ENCODE measurements at places on chromosomes 4 and X.

DNA sequence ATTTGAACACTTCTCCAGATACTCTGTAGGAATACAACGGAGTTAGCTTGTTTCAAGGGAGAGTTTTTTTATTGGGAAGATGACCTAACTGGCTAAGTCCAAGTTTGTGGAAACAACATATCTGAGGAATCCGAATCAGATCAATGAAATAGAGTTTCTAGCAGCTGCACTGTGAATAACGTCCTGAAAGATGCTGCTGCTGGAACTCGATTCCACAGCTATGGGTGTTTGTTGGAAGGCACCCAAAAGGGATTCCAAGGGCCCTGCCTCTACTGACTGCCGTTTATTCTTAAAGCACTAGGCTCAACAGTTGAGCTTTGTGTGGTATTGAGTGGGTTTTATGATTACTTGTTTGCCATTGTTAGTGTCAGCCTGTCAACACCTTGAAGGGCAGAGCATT lies 6.6 kb upstream of the GBA3 start:
- DNase-seq, result no peak

DNA sequence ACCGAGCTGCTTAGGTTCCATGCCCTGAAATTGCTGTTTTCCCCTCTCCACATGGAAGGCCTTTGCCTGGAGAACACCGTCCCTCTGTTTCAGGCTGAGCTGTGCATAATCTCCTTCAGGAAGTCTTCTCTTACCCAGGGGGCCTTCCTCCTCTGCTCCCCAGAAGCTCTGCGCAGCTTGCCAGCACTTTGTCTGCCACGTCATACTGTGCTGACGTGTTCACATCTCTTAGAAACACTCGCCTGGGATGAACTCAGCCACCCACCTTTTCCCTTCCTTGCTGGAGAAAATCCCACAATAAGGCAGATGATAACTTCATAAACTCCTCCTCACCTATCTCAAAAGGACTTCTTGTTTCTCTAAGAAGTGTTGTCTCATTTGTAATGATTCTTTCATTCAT lies 110.7 kb downstream of the ARHGAP10 start:
- no peak for DNase-seq

DNA sequence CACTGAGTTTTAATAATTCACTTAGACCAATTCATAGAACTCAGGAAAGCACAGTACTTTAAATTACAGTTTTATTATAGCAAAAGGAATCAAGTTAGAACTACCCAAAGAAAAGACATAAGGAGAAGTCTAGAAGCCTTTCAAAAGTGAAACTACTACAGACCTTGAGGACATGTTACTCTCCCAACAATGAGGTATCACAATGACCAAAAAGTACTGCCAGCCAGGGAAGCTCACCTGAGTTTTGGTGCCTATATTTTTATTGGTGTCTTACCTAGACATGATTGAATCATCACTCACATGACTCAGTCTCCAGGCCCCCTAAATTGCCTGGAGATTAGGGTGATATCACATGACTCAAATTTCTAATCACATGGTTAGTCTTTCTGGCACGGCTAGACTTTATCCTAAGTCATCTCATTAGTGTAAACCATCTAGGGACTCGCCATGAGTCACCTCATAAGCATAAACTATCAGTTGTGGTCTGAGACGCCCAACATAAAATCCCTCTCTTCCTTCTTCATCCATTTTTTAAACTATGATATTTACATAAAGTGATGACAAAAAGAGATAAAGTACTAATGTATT lies 372.3 kb downstream of the TMA16 start:
- no peak for DNase-seq

DNA sequence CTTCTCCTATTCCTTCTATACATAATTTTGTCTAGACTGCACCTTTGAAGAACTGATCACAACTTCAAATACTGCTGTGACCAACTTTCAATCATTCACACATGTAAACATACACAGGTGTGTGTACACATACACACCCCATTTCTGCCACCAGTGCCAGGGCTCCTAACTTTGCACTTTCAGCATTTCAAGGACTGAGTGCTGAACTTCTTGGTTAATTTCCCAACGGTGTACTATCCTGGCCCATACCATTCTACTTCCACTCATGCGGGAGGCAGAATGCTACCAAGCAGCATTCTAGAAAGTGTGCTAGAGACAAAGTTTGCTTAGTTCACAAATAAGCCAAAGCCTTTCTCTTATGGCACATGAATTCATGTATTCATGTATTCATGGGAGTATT lies 51.2 kb downstream of the RPGR start:
- DNase-seq, result no peak

- no peak for DNase-seq
Observed at GRCh38 chr4:105145903-105146275, 787 bp upstream of the TET2 start.

- DNase-seq, result no peak
Observed at GRCh38 chrX:51395810-51396728, 63.4 kb downstream of the NUDT10 start.

- DNase-seq, result peak; percentile 12
Observed at GRCh38 chr4:168221301-168221700, 97.3 kb downstream of the DDX60 start.

DNA sequence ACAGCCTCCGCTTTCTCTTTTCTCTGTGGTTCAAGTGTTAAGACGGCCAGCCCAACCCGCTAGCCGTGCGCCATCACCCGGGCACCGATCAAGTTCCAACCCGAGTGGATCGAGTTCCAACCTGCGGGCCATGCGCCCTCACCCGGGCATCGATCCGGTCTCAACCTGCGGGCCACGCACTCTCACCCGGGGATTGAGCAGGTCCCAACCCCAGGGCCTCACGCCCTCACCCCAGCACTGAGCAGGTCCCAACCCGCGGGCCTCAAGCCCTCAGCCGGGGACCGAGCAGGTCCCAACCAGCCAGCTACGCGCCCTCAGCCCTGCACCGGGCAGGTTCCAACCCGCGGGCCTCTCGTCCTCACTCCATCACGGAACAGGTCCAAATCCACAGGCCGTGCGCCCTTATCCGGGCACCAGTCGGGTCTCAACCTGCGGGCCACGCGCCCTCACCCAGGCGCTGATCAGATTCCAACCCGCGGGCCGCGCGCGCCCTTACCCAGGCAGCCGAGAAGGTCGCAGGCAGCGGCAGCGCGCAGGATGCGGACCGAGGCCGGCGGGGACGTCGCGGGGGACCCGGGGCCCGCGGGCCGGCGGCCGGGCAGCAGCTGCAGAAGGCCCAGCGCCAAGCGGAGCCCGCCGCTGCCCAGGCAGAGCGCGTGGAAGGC lies 443 bp downstream of the GPR143 start:
- no peak for DNase-seq

Data from AG08395 (cell line).